HCT116 (cell line): ENCODE measurements at places on chromosomes 5 and 9.

DNA sequence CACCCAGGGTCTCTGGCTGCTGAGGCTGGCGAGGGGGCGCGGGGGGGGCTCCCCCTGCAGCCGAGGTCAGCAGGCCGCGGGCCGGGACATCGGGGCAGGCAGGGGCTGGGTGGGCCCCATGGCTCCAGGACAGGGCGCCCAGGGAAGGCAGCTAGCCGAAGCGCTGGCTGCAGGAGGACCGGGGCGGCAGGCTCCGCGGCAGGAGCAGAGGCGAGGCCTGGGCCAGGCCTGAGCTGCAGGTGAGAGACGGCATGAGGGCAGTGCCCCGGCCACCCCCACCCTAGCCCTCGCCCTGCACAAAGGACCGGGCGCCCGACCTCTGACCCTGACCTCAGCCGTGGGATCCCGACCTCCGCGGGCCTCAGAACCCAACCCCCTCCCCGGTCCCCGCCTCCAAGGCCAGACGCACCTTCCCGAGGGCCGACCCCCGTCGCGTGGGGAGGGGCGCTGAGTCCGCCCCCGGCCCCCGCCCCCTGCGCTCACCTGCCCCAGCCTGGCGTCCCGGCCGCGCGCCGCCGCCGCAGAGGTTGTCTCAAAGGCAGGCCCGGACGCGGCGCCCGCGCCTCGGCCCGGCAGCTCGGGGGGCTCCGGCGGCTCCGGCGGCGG, 431 bp downstream of the RNF208 start:
- no peak for DNase-seq

GRCh38 chr5:154358516-154359220, 87.1 kb upstream of the SAP30L start:
- DNase-seq, result no peak

DNA sequence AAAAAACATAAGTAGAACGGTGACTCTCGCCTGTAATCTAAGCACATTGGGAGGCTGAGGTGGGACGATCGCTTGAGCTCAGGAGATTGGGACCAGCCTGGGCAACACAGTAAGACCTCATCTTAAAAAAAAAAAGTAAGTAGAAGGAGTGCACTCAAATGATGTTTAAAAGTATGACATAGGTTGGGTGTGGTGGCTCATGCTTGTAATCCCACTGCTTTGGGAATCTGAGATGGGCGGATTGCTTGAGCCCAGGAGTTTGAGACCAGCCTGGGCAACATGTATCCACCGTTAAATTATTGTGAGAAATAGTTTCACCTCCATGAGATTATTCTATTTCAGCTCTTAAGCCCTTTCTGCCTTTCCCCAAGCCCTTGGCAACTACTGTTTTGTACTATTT, 11.2 kb downstream of the DENND4C start:
- no peak for DNase-seq

DNA sequence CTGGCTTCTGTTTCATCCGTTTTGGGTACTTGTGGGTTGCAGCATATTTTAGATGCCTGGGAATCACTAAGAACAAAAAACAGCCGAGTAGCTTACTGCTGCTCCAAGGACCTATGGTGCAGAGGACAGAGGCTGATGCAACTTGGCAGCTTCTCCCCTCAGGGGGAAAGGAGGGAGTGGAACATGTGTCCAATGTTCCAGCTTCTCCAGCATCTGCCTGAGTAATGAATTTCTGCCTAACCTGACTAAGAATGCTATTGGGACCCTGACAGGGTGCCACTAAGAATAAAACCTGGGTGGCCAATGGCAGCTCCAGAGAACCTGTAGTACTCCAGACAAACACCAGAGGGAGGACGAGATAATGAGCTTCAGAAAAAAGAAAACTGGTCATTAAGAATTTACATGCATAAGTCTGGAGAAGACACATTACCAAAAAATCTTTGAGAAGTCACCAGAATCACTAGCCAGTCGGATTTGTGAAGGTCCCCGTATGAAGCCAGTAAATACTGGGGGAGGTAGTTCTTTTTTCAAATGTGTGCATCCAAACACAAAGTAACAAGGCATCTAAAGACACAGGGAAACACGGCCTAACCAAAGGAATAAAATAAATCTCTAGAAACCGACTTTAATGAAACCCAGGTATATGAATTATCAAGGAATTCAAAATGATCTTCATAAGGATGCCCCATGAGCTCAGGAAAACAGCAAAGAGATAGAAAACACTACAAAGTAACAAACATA, 293.5 kb downstream of the HINT1 start:
- DNase-seq, result peak; percentile 29

- DNase-seq, result no peak
Observed at GRCh38 chr9:79360387-79361347, 211.1 kb upstream of the TLE4 start.

GRCh38 chr9:7489036-7489435, 310.5 kb downstream of the DMAC1 start:
- DNase-seq, result no peak

GRCh38 chr5:169688106-169688505, 51.0 kb downstream of the DOCK2 start:
- no peak for DNase-seq

DNA sequence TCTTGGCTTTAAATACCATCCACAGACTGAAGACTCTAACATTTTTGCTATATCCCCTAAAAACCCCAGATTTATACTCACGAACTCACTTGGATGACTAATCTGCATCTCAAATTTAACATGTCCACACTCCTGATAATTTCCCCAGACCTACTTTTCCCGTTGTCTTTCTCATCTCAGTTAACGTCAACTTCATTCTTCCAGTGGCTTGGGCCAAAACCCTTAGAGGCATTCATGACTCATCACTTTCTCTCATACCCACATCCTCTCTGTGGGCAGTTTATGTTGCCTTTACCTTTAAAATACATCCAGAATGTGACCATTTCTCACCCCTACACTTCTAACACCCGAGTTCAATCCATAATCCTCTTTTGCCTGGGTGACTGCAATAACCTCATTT, 96.7 kb downstream of the EDIL3 start:
- DNase-seq, result peak; percentile 6

DNA sequence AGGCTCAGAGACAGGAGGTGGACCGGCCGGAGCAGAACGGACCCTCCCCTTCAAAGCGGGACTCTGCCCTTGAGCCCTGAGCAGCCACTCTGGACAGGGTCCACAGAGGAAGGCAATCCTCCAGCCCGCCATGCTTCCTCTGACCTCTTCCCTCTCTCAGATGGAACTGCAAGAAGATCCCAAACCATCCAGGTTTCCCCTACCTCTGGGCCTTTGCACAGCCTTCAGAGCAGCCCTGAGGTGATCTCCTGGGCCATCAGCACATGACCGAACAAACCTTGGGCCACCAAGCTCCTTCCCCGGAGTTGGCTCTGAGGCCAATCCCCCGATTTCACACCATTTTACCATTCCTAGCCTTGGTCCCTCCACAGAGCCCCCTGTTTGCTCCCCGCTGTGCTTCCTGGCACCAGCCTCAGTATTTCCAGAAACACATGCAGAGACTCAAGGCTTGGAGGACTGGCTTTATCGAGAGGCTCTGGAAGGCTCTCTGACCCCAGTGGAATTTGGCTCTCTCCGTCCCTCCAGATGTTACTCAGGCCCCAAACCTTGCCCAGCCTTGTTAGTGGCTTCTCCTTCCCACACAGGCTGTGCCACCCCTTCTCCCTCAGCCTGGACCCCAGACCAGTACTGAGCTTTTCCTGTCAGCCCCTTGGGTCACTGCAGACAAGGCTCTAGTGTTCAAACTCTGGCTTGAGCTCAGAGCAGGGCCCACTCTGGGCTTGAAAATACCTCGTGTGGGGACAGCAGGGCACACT, 48.6 kb upstream of the KCNMB1 start:
- no peak for DNase-seq

DNA sequence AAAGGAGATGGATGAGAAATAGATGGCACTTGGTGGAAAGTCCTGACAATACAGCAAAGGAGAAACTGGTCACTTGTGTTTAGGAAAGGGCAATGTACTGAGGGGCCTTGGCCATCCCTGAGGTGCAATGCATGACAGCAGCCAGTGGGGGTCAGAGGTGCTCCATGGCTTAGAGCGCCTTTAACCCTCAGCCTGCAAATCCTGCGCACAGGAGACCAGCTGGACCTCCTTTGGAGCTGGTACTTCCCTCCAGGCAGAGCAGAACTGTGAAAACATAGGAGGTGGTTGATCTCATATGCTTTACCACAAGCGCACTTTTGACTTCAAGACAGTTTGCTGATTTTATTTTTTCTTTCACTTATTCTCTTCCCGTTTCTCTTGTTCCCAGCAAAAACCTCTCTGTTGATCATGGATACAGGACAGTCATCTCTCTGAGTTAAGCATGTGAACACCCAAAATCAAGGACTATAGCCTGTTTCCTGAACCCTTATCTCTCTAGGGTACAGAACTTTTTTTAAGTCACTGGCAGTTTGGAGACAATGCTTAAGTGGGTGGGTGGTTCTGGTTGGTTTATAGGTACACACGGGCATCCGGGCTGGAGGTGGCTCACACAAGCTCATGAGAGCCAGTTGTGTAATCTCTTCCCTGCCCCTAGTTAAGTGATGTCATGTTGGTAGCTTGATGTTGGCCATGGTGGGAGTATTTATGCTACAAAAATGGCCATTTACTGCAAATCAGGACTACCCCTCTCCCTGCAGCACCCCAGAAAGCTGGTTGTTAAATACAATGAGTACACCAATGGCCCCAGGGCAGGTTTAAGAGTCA, 37.6 kb upstream of the ANKRD55 start:
- DNase-seq, result peak; percentile 62

DNA sequence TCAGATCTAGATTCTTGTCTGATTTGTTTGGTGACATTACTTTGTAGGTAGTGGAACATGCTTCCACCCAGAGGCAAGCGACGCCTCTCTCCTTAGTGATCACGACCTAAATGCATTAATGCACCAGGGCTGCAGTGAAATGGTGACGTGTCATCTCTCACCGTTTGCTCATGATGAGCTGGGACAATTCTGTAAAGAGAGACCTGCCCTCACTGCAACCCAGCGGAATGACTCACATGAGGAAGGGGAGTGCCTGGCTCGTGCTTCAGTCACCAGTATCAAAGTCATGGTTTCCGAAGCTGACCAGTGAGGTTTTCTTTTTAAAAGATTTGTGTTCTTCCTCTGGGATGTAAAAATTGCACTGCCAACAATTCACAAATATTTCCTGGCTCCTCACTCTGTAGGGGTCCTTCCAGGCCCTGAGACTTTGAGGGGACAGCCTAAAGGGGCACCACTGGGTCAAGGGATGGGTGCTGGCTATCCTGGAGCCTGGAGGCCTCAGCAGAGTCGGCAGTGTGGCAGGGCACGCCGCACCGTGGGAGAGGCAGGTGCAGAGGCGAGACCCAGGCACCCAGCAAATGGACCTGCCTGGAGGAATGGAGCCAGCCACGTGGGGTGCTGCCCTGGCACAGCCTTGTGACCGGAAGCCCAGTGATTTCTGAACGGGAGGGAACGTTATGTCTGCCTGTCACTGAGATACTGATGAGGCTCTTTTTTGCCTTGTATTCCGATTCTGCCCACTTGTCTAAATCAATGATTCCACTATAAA, 17.3 kb downstream of the QSOX2 start:
- DNase-seq, result peak; percentile 69

DNA sequence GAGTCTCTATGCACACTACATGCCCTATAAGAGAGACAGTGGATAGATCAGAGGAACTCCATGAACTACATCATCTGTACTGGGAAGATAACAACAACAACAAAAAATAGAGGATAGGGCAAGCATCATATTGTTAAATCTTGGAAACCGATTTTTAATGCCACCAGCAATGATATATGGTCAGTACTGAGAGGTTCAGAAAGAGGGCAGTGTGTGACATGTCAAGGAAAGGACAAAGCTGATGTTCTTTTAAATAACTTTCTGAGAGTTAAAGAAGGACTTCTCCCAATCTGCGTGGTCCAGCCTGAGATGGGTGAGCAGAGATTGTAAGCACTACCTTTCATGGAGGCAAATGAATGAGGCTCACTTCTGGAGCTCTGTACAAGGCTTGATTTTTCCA, 62.0 kb upstream of the PHF24 start:
- no peak for DNase-seq

GRCh38 chr9:127545196-127546124, 66.6 kb upstream of the STXBP1 start:
- no peak for DNase-seq

DNA sequence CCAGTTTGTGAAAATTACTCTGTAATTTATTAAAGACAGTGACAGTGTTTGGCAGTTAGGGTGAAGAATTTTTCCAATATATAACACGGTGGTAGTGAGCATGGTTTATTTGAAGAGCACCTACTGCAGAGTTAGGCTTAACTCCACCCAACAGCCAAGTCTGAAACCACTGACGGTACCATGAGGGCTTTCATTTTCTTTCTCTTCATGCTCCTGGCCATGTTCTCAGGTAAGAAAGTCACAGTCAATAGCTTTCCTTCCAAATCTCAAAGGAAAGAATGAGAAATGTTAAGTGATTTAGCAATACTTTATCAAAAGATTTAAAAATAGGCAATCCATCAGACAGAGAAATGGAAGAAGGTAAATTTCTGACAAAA, at the start of gene MARCOL:
TSS of gene MARCOL (plus strand) at position 108 of the 377 bp plus-strand sequence. CDS start at position 181, 73 bp downstream.
- DNase-seq, result no peak

DNA sequence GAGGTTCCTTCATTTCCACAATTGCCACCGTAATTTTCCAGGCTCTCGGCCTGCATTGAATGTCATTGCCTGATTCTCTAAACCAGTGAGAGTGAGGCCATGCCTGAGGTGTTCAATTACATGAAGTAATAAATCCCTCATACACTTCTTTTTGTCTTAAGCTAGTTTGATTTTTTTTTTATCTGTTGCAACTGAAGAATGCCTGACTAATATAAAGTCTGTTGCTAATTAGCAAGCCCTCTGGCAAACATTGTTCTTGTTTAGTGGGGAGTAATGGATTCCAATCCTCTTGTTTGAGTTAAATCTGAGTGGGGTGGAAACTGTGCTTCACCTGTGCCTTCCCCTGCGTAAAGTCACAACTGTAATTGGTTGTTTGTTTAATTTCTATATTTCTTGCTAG, 338.1 kb upstream of the ATP10B start:
- DNase-seq, result no peak

DNA sequence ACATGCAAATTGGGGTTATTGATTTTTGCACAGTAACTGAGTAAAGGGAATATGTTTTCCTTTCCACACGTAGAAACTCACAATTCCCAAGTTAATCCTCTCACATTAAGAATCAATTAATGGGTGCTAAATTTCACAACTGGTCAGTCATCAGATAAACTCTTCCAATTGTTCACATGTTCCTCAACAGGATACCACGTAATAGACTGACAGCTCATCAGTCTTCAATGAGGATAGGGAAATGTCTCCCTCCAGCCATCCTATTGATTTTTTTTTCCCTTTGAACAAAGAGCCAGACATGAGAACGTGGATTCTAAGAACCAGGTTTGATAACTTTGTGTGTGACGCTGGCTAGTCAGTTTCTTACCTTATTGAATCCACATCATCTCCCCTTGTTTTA, 768 bp upstream of the CER1 start:
- DNase-seq, result no peak

DNA sequence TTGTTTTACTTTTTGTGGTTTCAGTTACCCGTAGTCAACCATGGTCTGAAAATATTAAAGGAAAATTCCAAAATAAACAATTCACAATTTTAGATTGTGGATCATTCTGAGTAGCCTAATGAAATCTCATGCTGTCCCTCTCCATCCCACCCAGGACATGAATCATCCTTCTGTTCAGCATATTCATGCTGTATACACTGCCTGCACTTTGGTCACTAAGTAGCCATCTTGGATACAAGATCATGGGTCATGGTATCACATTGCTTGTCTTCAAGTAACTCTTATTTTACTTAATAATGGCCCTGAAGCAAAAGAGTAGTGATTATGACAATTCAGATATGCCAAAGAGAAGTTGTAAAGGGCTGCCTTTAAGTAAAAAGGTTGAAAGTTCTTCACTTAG, 536.5 kb upstream of the ACO1 start:
- DNase-seq, result peak; percentile 21
